ENCODE measurements at places on chromosomes 5 and 9.

- H3K4me3 ChIP-seq: no peak overlapping the region
- no peaks in the 10 kb centered on the region for H3K4me1 ChIP-seq
- no peaks in the 10 kb centered on the region for H3K27me3 ChIP-seq
- H3K36me3 ChIP-seq: peaks cover 53% of the 10 kb centered on the region
- no peak for DNase-seq
These were observed 8.3 kb downstream of the DIMT1 start for GRCh38 chr5:62395210-62395950.

DNA sequence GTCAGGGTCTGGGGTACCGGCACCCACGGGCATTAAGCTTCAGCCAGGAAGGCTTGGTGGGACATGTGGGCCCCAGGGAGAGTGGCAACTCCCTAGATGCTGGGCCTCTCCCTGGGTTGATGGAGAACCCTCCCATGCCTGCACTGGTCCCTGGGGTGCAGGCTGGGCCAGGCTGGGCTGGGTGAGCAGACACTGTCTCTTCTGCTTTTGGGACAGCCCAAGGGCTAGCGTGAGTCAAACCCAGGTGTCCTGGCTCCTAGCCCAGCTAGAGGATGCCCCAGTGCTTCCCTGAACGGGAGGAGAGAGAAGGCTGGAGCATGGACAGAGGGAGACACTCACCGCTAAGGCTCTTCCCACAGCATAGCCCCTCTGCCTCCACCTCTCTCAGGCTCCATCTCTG is 5.7 kb upstream of the AQP7 start:
- no peak for DNase-seq
- H3K4me3 ChIP-seq: no peak overlapping the region
- no peaks in the 10 kb centered on the region for H3K27me3 ChIP-seq
- H3K36me3 ChIP-seq: no peaks in the 10 kb centered on the region

- DNase-seq: no peak
- no peaks in the 10 kb centered on the region for H3K27me3 ChIP-seq
These were observed 257.7 kb downstream of the IRX1 start for GRCh38 chr5:3853362-3853761.

DNA sequence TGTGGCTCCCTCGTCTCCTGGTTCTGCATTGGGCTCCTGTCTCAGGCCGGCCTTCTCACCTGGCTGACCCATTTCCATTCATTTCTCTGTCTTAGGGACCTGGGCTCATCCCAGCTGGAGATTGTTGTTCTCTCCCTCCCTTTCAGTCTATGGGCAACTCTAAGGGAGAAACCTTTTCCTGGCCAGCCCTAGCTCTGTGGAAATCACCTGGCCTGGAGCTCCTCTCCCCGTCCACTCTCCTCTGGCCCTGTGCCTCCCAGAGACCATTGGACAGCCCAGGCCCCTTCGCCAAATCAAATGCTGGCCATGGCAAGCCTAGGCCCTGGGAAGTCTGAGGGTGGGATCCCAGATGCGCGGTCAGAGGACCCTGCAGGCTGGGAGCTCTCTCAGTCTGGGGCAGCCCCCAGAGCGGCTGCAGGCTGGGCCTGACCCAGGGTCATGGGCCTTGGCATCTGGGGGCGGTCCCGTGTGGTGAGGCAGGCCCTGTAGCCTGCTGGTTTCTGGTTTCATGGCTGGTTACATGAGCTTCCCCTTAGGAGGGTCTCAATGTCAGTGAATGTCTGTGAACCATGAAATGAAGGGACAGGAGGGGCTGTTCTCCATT is 253.5 kb downstream of the AOPEP start:
- no peaks in the 10 kb centered on the region for H3K36me3 ChIP-seq
- DNase-seq: no peak
- peaks cover 29% of the 10 kb centered on the region for H3K4me1 ChIP-seq
- no peaks in the 10 kb centered on the region for H3K27me3 ChIP-seq
- H3K4me3 ChIP-seq: no peak overlapping the region

- H3K27ac ChIP-seq: peak overlapping the region; percentile 91
- no peak overlapping the region for H3K4me3 ChIP-seq
- H3K36me3 ChIP-seq: no peaks in the 10 kb centered on the region
- DNase-seq: no peak
- H3K4me1 ChIP-seq: peaks cover 22% of the 10 kb centered on the region
These were observed 24.0 kb downstream of the ADAMTSL2 start for GRCh38 chr9:133558191-133559126.

DNA sequence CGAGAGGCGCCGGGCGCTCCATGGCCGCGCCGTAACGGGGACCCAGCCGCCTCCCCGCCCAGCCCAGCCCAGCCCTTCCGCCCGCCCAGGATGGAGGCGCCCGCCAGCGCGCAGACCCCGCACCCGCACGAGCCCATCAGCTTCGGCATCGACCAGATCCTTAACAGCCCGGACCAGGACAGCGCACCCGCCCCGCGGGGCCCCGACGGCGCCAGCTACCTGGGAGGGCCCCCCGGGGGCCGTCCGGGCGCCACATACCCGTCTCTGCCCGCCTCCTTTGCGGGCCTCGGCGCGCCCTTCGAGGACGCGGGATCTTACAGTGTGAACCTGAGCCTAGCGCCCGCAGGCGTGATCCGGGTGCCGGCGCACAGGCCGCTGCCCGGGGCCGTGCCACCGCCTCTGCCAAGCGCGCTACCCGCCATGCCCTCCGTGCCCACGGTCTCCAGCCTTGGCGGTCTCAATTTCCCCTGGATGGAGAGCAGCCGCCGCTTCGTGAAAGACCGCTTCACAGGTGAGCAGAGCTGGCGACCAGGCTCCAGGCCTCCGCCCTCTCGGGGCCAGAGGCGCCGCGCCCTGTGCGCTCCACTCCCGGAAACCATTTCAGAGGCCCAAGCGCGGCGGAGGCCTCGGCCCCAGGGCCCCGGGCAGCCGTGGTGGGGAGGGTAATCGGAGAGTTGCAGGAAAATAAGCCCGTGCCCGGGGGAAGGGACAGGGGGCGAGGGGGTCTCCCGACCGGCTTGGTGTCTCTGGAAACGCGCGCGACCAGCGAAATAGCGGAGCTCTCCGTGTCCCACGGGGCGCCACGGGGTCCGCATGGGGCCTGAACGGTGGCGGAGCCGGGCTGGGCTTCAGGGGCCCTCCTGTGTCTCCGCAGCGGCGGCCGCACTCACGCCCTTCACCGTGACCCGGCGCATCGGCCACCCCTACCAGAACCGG is 496 bp downstream of the TLX3 start:
- peaks cover 98% of the 10 kb centered on the region for H3K27me3 ChIP-seq
- DNase-seq: peak; percentile 37
- H3K4me1 ChIP-seq: peaks cover 38% of the 10 kb centered on the region
- peak overlapping the region; percentile 64 for H3K4me3 ChIP-seq

DNA sequence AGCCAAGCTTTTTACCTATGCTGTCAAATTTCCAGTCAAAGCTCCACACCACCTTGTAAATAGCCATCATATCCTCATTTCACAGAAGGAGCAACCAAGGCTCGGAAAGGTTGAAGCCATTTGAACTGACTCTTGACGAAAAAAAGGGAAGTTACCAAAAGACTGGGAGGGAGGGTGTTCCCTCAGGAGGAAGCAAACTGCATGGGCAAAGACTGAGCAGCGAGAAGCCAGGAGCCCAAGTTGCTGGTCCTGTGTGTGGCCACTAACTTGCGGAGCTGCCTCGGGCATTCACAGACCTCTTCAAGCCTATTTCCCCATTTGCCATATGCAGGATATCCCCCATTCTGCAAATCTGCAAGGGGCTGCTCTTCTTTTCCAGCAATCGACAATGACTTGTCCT is 37.4 kb downstream of the TTLL11 start:
- H3K36me3 ChIP-seq: no peaks in the 10 kb centered on the region
- H3K4me3 ChIP-seq: no peak overlapping the region
- H3K4me1 ChIP-seq: peaks cover 4% of the 10 kb centered on the region
- peaks cover 7% of the 10 kb centered on the region for H3K27me3 ChIP-seq

DNA sequence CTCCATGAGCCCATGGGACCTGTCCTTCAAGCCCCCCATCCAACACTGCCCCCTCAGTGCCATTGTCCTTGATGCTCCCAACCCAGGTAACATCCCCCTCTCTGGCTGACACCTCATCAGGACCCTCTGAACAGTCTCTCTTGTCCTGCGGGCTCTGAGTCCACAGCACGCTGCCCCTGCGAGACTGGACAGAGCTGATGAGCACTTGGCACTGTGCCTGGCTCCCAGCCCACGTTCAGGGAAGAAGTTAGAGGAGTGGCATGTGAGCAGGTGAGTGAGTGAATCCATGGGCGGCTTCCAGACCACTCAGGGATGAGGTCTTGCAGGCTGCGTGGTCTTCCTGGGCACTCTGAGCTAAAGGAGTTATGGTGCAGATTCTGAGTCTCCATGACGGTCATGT is 70.7 kb downstream of the PAX5 start:
- H3K27me3 ChIP-seq: no peaks in the 10 kb centered on the region
- no peaks in the 10 kb centered on the region for H3K36me3 ChIP-seq
- H3K4me3 ChIP-seq: no peak overlapping the region
- peaks cover 9% of the 10 kb centered on the region for H3K4me1 ChIP-seq

DNA sequence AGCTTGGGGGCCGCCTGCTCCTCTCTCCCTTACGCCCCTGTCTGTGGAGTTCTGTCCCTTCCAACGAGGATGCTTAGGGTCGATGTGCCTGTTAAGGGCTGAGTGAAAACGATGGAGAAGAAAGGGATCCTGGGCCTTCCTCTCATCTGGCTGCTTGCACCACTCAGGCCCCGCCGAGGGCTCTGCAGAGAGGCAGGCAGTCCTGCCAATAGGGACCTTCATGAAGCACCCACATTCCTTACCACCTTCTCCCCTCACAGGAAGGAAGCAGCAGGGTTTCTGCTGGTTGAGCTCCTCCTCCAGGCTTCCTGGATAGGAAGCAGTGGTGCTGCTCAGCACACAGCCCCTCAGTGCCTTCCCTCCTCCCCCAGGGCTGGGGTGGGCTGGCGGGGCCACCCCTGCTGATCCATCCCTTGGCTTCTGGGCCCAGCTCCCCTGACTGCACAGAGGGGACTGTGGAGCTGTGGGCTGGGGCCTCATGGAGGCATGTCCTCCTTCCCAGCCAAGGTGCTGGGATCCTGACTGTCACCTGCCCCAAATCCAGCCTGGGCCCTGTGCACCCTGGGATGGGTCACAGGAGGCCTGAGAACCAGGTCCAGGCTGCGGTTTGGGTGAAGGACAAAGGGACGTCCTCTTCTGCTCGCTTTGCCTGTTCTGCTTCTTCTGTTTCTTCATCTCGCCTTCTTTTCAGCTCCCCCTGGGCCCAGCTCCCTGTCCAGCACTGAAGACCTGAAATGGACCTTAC is 50.5 kb downstream of the AHRR start:
- peaks cover 2% of the 10 kb centered on the region for H3K4me1 ChIP-seq
- no peaks in the 10 kb centered on the region for H3K36me3 ChIP-seq
- H3K27me3 ChIP-seq: peaks cover 13% of the 10 kb centered on the region
- DNase-seq: no peak
- H3K4me3 ChIP-seq: no peak overlapping the region

Measured in WTC11 (cell line).